HT-29 (cell line): ENCODE measurements at places on chromosomes 1 and 21. TPM values are rescaled to one million over a fixed set of nuclear protein-coding genes. Genes with fewer than 3 reads are reported as not detected.

ZNF683 gene
- total RNA-seq, result not detected in 2 replicates

EVI5 gene
- total RNA-seq, result 17.1 and 19.5 TPM in 2 replicates

NBPF6 gene
- not detected in 2 replicates for total RNA-seq

PRDX6 gene
- total RNA-seq, result 107 and 112 TPM in 2 replicates

FAM131C gene
- total RNA-seq, result 0.34 and 0.43 TPM in 2 replicates

FTCD gene
- 0.33 TPM in 1 of 2 replicates, not detected in the other for total RNA-seq

TMEM63A gene
- total RNA-seq, result 88.9 and 98.3 TPM in 2 replicates

RNU1-1 gene
- total RNA-seq, result under 0.01 TPM in 2 replicates
